Muscle of leg (tissue), 16 donors: ENCODE measurements at places on chromosomes 4 and X.

DNA sequence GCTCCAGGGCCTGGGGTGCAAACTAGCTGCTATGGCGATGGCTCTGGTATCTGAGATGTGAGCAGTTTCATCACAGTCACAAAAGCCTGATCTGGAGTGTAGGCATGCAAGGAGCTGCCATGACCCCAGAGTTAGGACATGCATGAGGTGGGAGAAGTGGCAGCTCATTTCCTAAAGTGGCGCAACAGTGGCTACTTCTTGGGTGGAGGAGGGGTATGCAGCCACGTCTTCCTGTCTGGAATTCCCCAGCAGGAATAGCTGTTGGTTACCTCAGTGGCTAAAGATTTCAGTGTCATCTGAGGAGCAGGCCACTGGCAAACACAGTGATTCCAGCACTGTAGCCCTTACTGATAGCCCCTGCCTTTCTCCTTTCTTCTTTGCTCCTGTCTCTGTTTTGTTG, 1382.5 kb downstream of the C4orf33 start:
- no peaks in the 10 kb centered on the region for H3K36me3 ChIP-seq
- H3K27ac ChIP-seq, result no peak overlapping the region
- no peak overlapping the region for H3K4me3 ChIP-seq
- H3K4me1 ChIP-seq, result no peaks in the 10 kb centered on the region

GRCh38 chr4:1459722-1460511, 53.7 kb upstream of the NKX1-1 start:
- no peaks in the 10 kb centered on the region for H3K36me3 ChIP-seq
- no peak overlapping the region for H3K27ac ChIP-seq
- peaks cover 55% of the 10 kb centered on the region for H3K27me3 ChIP-seq
- H3K4me3 ChIP-seq, result no peak overlapping the region
- DNase-seq, result no peak

GRCh38 chr4:16029886-16030285, 53.9 kb downstream of the PROM1 start:
- peaks cover 3% of the 10 kb centered on the region for H3K36me3 ChIP-seq
- H3K4me3 ChIP-seq, result no peak overlapping the region
- peak overlapping the region; percentile 59 for H3K27ac ChIP-seq
- no peak for DNase-seq
- H3K27me3 ChIP-seq, result no peaks in the 10 kb centered on the region

DNA sequence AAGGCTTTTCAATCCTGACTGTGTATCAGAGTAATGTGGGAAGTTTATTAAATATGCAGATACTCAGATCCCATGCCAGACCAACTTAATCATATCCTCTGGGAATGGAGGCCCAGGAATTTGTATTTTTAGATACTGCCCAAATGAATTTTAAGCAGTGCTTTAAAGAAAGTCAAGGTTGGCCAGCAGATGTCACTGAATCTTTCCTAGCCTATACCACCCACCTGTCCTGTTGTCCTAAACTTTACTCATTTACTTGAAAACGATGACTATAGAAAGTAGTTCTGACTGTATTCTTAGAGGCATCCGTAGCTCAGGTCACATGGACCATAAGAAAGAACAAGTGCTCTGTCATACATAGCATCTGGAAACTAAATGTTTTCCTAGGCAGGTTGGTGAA, 79.9 kb downstream of the AMOT start:
- peaks cover 21% of the 10 kb centered on the region for H3K27me3 ChIP-seq
- H3K27ac ChIP-seq, result no peak overlapping the region
- no peak overlapping the region for H3K4me3 ChIP-seq
- no peaks in the 10 kb centered on the region for H3K4me1 ChIP-seq
- no peaks in the 10 kb centered on the region for H3K36me3 ChIP-seq

- no peaks in the 10 kb centered on the region for H3K27me3 ChIP-seq
- H3K4me3 ChIP-seq, result no peak overlapping the region
- peaks cover 40% of the 10 kb centered on the region for H3K36me3 ChIP-seq
- peak overlapping the region; percentile 86 for H3K27ac ChIP-seq
- DNase-seq, result peak; percentile 95
- peaks cover 92% of the 10 kb centered on the region for H3K4me1 ChIP-seq
Measured at GRCh38 chr4:1209821-1210220, 37.4 kb upstream of the SPON2 start.

DNA sequence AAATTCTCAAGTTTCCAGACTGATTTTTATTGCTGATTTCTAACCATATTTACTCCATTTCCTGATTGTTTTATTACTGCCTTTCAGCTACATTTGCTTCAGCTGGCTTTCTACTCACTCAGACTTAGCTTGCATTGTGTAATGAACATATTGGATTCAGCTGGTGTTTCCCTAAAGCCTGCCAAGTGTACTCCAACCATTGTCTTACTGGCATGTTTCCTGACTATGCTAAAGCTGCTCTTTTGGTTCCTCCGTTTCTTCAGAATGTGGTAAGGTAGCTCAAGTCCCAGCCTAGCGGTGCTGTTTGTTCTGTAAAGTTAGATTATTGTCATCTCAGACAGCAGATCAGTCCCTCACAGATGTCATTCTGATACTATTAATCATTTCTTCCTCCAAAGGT, 53.1 kb upstream of the GLRA2 start:
- H3K36me3 ChIP-seq, result no peaks in the 10 kb centered on the region
- H3K4me3 ChIP-seq, result no peak overlapping the region

DNA sequence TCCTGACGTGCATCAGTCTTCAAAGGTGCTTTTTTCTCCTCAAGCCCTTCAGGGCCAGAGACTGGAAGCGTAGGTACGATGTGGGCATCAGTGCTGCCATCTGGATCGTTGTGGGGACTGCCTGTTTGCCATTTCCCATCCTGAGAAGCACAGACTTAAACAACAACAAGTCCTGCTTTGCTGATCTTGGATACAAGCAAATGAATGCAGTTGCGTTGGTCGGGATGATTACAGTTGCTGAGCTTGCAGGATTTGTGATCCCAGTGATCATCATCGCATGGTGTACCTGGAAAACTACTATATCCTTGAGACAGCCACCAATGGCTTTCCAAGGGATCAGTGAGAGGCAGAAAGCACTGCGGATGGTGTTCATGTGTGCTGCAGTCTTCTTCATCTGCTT, 15.7 kb downstream of the P2RY10 start:
- no peaks in the 10 kb centered on the region for H3K36me3 ChIP-seq
- H3K4me3 ChIP-seq, result no peak overlapping the region
- DNase-seq, result no peak
- H3K27ac ChIP-seq, result no peak overlapping the region
- H3K27me3 ChIP-seq, result peaks cover 4% of the 10 kb centered on the region

DNA sequence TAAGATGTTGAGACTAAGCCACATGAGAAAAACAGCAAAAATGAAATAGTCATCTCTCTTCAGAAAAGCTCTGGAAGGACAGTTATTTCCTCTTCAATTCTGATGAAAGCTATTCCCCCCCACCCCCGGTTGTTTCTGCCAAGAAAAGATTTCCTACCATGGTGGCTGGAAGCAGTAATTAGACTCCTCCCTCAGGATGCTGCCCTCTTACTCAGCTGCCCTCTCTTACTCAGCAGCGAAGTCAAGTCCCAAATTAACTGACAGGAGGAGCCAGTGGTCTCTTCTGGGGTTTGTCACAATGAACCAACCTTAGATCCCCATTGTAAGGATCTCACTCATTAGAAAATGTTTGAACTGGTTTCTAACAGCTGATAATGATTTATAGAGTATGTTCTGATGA, 38.0 kb downstream of the GPM6B start:
- H3K36me3 ChIP-seq, result peaks cover 18% of the 10 kb centered on the region
- no peak overlapping the region for H3K27ac ChIP-seq
- H3K4me3 ChIP-seq, result no peak overlapping the region
- DNase-seq, result peak; percentile 35
- no peaks in the 10 kb centered on the region for H3K4me1 ChIP-seq
- peaks cover 42% of the 10 kb centered on the region for H3K27me3 ChIP-seq
